Activated T-cell treated with anti-CD3 and anti-CD28 coated beads, Interleukin-2, amount 50 U/mL, for 72 hours (primary cell): ENCODE measurements at places on chromosomes 1 and 21.

DNA sequence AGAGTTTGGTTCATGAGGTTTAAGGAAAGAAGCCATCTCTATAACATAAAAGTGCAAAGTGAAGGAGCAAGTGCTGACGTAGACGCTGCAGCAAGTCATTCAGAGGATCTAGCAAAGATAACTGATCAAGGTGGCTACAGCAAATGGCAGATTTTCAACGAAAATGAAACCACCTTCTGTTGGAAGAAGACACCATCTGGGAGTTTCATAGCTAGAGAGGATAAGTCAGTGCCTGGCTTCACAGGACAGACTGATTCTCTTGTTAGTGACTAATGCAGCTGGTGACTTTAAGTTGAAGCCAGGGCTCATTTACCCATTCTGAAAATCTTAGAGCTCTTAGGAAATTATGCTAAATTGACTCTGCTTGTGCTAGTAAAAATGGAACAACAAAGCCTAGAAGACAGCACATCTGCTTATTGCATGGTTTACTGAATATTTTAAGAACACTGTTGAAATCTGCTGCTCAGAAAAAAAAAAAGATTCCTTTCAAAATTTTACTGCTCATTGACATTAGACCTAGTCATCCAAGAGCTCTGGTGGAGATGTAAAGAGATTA lies 10.5 kb downstream of the MAEL start:
- H3K4me1 ChIP-seq: peaks cover 19% of the 10 kb centered on the region
- peaks cover 5% of the 10 kb centered on the region for H3K36me3 ChIP-seq
- peak overlapping the region; percentile 34 for H3K4me3 ChIP-seq
- no peak for DNase-seq
- H3K27me3 ChIP-seq: peaks cover 9% of the 10 kb centered on the region

DNA sequence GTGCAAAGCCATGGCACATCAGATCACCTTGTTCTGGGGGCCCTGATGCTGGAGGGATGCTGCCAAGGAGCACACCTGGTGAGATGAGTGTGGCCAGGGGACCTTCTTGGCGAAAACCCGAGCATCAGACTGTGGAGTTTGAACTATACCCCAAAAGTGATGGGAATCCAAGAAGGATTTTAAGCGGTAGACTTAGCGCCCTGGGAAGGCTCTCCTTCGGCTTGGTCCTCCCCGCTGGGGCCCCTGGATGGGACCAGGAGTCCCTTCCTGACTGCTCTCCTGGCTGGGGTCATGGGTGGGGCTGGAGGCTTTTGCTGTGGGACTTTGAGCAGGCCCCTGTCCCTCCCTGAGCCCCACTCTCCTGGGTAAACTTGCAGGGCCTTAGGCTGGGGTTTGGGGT lies 10.5 kb downstream of the ZNF362 start:
- H3K27me3 ChIP-seq: no peaks in the 10 kb centered on the region
- H3K27ac ChIP-seq: no peak overlapping the region

GRCh38 chr1:1085171-1085841 lies 11.2 kb upstream of the RNF223 start:
- no peak overlapping the region for H3K4me3 ChIP-seq
- peaks cover under 1% of the 10 kb centered on the region for H3K4me1 ChIP-seq
- peaks cover 2% of the 10 kb centered on the region for H3K36me3 ChIP-seq

DNA sequence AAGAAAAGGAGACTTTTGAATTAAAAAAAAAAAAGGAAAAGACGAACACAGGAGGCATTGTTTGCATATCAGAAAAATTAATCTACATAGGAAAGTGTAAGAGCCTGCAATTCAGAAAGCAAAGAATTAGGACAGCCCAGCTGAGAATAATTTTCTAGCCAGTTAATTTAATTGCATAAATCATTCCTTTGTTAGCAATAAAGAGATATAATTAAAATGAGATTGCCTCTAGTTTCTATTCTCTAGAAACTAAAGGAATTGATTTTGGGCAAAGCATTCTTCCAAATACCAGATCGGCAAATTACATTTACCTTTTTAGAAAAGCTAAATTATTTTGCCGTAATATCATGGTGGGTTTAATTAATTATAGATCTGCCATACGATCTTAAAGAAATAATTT lies 46.0 kb downstream of the NUF2 start:
- no peaks in the 10 kb centered on the region for H3K36me3 ChIP-seq
- H3K4me3 ChIP-seq: no peak overlapping the region
- no peaks in the 10 kb centered on the region for H3K4me1 ChIP-seq
- H3K27ac ChIP-seq: no peak overlapping the region

GRCh38 chr1:226688056-226688748 lies 50.9 kb downstream of the ITPKB start:
- peak overlapping the region; percentile 73 for H3K4me3 ChIP-seq
- DNase-seq: no peak
- peaks cover 100% of the 10 kb centered on the region for H3K4me1 ChIP-seq

DNA sequence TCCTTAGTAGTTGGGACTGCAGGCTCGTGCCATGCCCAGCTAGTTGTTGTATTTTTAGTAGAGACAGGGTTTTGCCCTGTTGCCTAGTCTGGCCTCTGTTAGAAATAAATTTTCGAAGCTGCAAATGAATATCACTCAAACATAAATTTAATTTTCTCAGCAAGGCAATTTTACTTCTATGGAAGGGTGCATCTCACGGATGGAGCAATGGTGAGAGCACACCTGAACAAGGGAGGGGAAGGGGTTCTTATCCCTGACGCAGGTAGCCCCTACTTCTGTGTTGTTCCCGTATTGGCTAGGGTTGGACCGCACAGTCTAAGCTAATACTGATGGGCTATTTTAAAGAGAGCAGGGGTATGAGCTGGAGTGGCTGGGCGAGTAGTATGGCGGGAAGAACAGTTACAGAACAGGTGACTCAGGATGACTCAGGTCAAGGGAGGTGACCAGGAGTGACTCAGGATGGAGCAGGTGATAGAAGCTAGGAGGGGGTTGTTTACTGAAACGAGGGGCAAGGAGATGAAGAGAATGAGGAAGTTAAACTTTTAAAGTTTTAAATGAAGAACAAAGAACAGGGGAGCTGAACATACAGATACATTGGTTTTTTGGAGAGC lies 7.5 kb downstream of the MDM4 start:
- peak; percentile 38 for DNase-seq
- peaks cover 21% of the 10 kb centered on the region for H3K4me1 ChIP-seq
- H3K4me3 ChIP-seq: peak overlapping the region; percentile 23
- H3K36me3 ChIP-seq: peaks cover 22% of the 10 kb centered on the region
- H3K27ac ChIP-seq: peak overlapping the region; percentile 43

- H3K27ac ChIP-seq: no peak overlapping the region
- DNase-seq: no peak
- no peaks in the 10 kb centered on the region for H3K36me3 ChIP-seq
- H3K4me3 ChIP-seq: no peak overlapping the region
These were observed 37.4 kb downstream of the VANGL1 start for GRCh38 chr1:115679141-115679611.

GRCh38 chr1:183773482-183774274 lies 31.2 kb upstream of the RGL1 start:
- H3K4me3 ChIP-seq: no peak overlapping the region
- H3K27me3 ChIP-seq: no peaks in the 10 kb centered on the region
- no peaks in the 10 kb centered on the region for H3K4me1 ChIP-seq

DNA sequence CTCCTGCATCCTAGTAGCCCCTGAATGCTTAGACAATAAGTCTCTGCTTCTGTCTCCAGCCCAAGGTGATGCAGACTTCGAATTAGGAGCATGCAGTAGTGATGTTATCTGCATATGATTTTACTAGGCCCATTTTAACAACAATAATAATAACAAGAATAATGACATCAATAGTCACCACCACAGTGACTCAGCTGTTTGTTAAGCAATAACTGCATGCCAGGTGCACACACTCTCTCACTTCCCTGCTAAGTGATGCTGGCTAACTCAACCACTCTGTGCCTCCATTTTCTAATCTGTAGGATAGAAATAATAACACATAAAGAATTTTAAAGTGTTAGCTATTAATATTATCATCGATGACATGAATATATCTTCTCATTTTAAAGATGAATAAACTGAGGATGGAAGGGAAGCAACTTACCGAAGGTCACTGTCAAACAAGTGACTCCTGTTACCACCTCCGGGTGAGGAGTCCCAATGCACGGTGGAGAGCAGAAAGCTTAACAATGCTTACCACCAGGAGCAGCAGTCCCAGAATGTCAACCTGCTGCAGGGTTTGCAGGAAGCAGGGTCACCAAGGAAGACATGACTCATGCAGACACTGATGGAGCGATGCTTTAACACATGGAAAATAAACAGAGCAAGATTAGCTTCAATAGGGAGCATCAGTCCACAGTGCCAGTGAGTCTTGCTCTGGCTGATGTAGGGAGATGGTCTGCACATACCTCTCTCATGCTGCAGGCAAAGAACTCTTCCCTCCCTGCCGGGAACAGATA lies 290.2 kb downstream of the SPATA17 start:
- H3K27me3 ChIP-seq: no peaks in the 10 kb centered on the region
- H3K4me3 ChIP-seq: no peak overlapping the region
- H3K36me3 ChIP-seq: no peaks in the 10 kb centered on the region

DNA sequence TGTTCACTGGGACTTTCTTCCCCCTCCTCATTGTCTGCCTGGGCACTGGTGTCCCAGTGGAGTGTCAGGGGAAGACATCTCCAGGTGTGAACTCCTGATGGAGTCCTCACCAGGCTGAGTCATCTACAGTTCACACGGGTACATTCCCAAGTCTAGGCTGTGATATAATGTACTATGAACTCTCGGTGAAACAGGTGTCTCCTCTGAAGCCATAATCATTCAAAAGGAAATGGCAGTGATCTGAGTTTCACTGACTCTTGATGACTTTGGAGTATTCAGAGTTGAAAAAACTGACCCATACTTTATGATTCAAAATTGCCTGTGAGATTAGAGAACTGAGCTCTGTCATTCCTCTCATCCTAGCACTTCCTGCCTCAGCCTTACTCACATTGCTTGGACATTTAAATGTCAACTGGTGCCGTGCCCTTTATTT lies 9.1 kb downstream of the LAMC2 start:
- H3K36me3 ChIP-seq: no peaks in the 10 kb centered on the region
- peaks cover 5% of the 10 kb centered on the region for H3K27me3 ChIP-seq
- DNase-seq: no peak
- peak overlapping the region; percentile 66 for H3K4me3 ChIP-seq
- no peak overlapping the region for H3K27ac ChIP-seq
- H3K4me1 ChIP-seq: peaks cover 12% of the 10 kb centered on the region

DNA sequence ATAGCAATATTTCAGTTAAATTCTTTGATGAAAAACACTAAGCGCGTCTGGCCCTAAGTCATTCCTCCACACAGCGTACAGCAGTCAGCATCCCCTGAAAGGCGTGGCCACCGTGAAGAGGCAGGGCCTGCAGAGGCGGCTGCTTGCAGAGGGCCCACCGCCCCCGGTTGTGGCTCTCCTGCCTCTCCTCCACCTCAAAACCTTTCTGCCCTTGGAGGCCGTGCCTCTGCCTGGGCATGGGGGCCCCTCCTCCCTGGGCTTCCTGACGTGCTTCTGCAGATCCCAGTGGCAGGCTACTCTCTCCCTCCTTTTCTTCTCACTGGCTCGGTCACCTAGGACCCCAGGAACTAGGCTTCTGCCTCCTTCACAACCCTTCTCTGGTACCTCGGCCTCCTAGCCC lies 16.2 kb downstream of the CLSTN1 start:
- DNase-seq: no peak

DNA sequence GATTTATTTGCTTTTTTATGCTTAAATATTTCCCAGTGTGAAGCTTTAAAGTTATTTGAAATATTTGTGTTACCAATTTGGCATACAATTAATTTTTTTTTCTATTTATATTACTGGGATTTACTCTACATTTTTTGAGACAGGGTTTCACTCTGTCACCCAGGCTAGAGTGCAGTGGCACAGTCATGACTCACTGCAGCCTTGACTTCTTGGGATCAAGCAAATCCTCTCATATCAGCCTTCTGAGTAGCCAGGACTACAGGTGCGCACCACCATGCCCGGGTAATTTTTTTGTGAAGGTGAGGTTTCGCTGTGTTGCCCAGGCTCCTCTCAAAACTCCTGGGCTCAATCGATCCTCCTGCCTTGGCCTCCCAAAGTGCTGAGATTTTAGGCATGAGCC lies 39.5 kb downstream of the BACH1 start:
- no peaks in the 10 kb centered on the region for H3K27me3 ChIP-seq
- no peak overlapping the region for H3K27ac ChIP-seq
- H3K36me3 ChIP-seq: peaks cover 8% of the 10 kb centered on the region
- H3K4me3 ChIP-seq: no peak overlapping the region

DNA sequence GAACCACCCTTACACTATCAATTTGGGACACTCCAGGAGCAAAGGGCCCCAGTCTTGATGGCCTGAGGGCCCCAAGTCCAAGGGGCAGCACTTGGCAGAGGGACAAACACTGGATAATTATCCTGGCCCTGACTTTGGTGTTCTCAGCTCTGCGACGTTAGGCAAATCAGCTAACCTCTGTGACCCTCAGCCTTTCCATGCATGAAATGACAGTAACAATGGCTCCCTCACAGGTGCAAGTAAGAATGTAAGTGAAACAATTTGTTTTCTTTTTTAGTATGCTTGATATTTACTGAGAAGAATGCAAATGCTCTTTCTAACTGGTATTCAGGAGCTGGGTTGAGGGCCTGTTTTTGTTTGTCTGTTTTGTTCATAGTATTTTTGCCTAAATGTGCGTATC lies 61.6 kb upstream of the PRDX6 start:
- H3K4me3 ChIP-seq: no peak overlapping the region
- no peaks in the 10 kb centered on the region for H3K27me3 ChIP-seq
- peaks cover 37% of the 10 kb centered on the region for H3K4me1 ChIP-seq
- DNase-seq: no peak
- H3K36me3 ChIP-seq: no peaks in the 10 kb centered on the region

GRCh38 chr1:76291737-76292136 lies 217.2 kb downstream of the ST6GALNAC3 start:
- no peak overlapping the region for H3K27ac ChIP-seq
- no peak overlapping the region for H3K4me3 ChIP-seq
- DNase-seq: no peak
- peaks cover 77% of the 10 kb centered on the region for H3K4me1 ChIP-seq

DNA sequence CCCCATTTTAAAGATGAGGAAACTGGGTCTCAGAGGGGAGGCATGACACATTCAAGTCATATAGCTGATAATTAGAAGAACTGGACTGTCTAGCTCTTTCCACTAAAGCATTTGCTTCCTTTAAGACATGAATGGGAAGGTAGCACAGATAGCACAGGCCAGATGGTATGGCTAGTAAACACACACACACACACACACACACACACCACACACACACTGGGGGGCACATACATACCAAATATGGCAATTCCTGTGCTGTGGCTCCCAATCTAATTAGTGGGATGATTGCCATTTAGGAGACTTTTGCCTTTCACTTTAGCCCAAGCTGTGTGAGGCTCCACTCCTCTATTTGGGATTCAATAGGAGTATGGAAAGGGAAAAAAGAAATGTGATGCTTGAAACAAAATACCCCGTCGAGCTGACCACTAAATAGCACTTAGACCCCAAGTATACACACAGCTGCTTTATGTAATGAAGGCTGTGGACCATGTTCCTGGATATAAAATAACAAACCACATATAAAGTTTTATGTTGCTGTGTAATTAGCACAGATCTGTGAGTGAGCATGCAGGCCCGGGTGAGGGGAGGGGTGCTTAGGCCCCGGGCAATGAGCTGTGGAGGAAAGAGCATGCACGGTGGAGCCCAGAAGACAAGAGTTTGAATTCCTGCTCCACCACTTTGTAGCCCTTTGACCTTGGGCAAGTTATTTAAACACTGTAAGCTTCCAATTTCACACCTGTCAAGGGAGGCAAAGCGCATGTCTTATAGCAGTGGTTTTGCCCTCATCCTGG lies 6.8 kb upstream of the TRABD2B start:
- H3K27me3 ChIP-seq: peaks cover 18% of the 10 kb centered on the region
- no peaks in the 10 kb centered on the region for H3K36me3 ChIP-seq
- no peak overlapping the region for H3K4me3 ChIP-seq
- no peaks in the 10 kb centered on the region for H3K4me1 ChIP-seq
- DNase-seq: no peak
